ENCODE measurements at places on chromosomes 16 and 17. TPM values are rescaled to one million over a fixed set of nuclear protein-coding genes. Genes with fewer than 3 reads are reported as not detected.

The CES1 gene
- 6.7 TPM for total RNA-seq

The RNF166 gene
- total RNA-seq = 30.5 TPM

The ZNF287 gene
- total RNA-seq = 12.0 TPM

The SBK1 gene
- 0.17 TPM for total RNA-seq

The KRTAP4-1 gene
- total RNA-seq = not detected

- DNase-seq = no peak
Observed at GRCh38 chr17:73069841-73070240, 22.6 kb downstream of the SLC39A11 start.

DNA sequence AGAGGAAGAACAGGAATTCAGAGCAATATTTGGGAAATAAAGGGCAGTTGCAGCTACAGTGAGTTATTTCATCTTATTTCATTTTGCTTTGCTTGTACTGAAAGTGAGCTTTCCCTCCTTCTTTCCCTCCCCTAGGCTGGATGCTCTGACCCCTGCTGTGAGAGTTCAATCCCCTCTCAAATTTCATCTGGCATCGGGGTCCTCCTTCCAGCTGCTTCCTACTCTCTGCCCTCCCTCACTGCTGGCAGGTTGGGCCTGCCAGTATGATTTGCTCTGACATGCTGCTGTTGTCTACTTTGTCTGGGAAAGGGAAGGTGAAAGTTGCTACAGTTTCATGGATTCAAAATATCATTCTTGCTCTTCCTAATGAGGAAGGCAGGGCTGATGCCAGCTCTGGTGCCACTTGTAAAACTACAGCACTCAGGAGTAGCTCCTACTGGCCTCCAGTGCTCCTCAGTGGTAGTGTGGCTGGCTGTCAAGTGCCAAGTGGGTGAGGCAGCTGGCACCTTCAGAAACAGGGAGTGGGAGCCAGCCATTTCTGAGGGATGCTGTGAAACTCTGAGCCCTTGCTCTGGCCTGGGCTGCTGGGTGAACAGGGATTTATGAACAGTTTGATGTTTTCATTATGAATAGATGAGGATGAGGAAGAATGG lies 408.6 kb downstream of the HAPSTR1 start:
- no peak for DNase-seq

- DNase-seq = no peak
Observed at GRCh38 chr16:53100131-53100748, 45.4 kb downstream of the CHD9 start.

GRCh38 chr17:42126836-42127235 lies 4.2 kb downstream of the HSPB9 start:
- DNase-seq = no peak

- no peak for DNase-seq
Observed at GRCh38 chr16:76749780-76750375, 441.1 kb upstream of the MON1B start.

GRCh38 chr16:12584488-12585233 lies 219.0 kb downstream of the CPPED1 start:
- no peak for DNase-seq

DNA sequence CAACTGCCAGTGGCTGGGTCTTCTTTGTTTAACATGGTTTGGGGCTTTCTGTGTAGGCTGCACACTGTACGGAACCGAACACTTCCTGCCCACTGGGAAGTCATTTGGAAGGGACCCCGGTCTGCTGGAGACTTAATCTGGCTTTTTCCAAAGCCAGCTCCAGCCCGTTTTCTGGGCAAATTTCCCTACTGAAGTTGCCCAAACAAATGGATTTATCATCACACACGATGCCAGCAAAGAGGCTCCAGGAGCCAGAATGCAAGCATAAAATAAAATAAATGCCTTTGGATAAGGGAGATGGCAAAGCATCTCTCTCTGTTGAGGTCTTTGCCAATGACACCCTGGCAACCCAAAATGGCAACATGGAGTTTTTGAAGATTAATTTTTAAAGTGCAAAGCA lies 259.9 kb upstream of the IRX3 start:
- no peak for DNase-seq

GRCh38 chr17:19341641-19342610 lies 20.6 kb downstream of the B9D1 start:
- DNase-seq = no peak

- no peak for DNase-seq
Observed at GRCh38 chr17:1274245-1274608, 4.0 kb downstream of the BHLHA9 start.

DNA sequence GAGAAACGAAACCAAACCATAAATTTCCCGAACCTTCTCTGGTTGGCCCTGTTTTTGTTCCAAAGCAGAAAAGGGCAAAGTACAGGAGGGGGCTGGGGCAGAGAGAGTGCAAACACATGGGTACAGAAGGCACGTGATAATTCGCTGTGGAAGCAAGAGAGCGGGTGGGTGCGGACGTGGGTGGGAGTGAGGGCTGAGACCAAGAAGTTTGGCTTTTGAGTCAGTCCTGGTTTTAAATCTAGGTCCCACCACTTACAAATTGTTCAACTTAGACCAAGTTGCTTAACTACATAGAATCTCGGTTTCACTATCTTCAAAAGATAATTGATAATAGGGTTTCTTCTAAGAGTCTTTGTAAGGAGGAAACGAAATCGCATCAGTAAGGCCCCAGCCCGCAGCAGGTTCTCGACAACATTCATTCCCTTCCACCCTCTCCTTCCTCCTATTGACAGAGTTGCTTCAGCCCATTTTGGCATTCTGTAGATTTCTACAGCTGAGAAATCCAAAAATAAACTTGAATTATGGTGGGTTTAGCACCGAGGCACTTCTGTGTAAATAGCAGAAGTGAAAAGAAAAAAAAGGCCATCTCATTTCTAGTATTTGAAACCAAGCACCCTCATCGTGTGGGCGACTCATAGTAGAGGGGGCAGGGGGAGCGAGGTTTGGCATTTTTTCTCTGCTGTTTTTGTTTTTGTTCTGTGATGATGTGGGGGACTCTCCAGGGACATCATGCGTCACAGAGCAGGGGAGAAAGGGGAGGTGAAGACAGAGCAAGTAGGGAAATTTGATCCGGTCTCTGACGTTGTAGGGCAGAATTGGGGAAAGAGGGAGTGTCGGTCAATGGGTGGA lies 33.6 kb upstream of the CCR7 start:
- peak; percentile 89 for DNase-seq

- no peak for DNase-seq
Observed at GRCh38 chr17:79131701-79132100, 57.1 kb downstream of the ENGASE start.

- DNase-seq = no peak
Observed at GRCh38 chr16:25395528-25395927, 137.9 kb upstream of the ZKSCAN2 start.

- no peak for DNase-seq
Observed at GRCh38 chr17:29143894-29144293, 36.3 kb downstream of the MYO18A start.

GRCh38 chr17:76139801-76140660 lies 1.0 kb downstream of the FOXJ1 start:
- DNase-seq = no peak

DNA sequence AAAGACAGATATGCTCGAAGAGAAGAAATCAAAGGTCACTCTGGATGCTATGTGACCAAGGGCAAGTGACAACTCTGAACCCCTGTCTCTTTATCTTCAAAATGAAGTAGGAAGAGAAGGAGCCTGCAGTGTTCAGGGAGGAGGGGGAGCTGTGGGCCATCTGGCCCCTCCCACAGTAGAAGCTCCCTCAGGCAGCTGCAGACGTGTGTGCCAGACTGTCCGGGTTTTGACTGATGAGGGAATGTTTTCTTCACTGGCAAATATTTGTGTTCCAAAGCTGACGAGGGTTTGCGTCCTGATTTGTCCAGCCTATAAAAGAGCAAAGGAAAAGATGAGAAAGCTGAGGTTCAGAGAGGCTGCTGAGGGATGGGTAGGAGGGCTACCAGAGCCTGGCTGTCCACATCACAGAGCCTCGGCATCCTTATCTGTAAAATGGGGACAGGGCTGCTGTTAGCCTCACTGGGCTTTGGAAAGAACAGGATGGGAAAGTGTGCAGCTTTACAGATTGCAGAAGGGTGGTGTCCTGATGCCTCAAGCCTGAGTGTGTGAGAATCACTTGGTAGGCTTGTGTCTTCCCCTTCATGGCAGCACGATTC lies 1.8 kb upstream of the GINS2 start:
- no peak for DNase-seq
